ENCODE measurements at places on chromosomes 5 and 9.
A peak's percentile ranks its signal among the peaks of the same experiment; 100 is the strongest.

- no peak for DNase-seq
Observed at GRCh38 chr5:141771031-141771430, 89.0 kb upstream of the ARAP3 start.

- DNase-seq, result peak; percentile 84
Observed at GRCh38 chr5:151022511-151023018, 2.2 kb downstream of the GPX3 start.

DNA sequence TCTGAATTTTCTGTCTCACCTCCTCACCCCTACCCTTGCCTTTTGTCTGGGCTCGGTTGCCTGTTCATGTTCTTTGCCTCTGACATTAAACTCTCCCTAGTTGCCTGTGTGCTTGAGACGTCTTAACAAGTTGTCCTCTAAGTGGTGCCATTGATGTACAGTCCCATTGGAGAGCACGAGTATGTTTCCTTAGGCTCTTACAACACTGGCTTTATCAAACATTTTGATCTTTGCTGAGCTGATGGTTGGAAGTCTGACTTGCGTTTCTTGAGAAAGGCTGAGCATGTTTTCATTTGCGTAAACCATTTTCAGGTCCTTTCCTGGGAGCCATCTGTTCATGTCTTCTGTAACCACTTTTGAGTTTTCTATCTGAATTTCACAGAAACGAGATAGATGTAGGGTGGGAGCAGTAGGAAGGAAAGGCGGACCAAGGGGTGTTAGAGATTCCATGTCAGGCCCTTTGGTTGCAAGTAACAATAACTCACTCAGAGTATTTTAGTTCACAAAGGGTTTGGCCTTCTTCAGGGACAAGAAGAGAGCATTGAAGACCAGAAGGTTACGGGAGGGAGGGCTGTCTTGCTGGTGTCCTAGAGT is 35.4 kb downstream of the OTULIN start:
- no peak for DNase-seq

- DNase-seq, result peak; percentile 9
Observed at GRCh38 chr5:120735076-120735475, 271.0 kb downstream of the PRR16 start.

- DNase-seq, result no peak
Observed at GRCh38 chr9:131258698-131259431, 17.4 kb downstream of the FAM78A start.

DNA sequence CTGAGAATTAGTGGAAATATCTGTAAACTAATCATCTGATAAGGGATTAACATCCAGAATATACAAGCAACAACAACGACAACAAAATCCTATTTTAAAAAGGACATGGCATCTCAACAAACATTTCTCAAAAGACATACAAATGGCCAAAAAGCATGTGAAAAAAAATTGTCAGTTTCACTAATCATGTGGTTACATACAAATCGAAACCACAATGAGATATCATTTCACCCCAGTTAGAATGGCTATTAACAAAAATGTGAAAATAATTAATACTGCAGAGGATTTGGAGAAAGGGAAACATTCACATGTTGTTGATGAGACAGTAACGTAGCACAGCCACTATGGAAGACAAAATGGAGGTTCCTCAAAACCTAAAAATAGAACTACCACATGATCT is 69.5 kb downstream of the ERP44 start:
- no peak for DNase-seq

GRCh38 chr5:170861667-170861916 is 226 bp upstream of the RANBP17 start:
- no peak for DNase-seq

GRCh38 chr5:16656561-16657191 is 39.9 kb upstream of the RETREG1 start:
- peak; percentile 63 for DNase-seq

Data from fibroblast of the aortic adventitia (primary cell).